ENCODE measurements at places on chromosomes 16 and 17.

DNA sequence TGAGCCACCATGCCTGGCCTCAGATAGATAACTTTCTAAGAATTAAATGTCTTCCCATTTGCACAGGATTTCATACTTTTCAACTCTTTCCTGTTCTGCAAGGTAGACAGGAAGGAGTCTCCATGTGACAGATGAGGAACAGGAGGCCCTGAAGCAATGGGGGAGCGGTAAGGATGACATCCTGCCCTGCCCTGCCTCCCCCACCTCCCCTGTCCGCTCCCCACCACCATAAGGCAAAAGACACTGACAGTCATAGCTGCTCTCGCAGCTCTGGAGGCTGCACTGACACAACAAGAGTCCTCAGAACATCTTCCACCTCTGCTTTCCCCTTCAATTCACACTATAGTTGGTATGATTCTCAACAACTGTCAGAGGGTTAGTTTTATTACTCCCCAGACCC, 9.7 kb downstream of the CENPV start:
- DNase-seq: no peak

DNA sequence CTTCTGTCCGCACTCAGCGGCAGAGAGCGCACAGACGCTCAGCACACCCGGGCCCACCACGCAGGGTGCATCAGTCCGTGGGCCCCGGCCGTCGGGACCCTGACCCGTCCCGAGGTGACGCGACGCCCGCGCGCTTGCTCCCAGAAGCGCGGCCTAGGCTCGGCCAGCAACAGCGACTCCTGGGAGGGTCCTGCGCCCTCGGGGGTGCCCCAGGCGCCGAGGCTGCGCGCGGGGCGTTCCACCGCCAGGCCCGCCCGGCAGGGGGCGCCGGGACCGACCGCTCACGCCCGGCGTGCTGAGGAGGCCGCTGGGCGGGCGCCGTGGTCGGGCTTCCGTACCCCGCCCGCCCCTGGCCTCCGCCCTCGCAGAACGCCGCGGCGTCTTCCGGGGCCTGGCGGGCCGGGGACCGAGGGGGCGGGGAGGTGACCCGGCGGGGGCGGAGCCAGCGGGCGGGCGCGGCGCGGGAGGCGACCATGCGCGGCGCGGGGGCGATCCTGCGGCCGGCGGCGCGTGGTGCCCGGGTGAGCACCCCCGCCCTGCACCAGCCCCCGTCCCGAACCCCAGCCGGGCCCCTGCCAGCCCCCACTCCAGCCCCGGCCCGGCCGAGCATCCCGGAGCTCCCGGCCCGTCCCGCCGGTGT, at the start of gene CISD3:
CISD3 (plus strand) TSS at position 456 of the 640 bp plus-strand sequence; CDS start at position 474, 18 bp downstream.
- peak; percentile 81 for DNase-seq

DNA sequence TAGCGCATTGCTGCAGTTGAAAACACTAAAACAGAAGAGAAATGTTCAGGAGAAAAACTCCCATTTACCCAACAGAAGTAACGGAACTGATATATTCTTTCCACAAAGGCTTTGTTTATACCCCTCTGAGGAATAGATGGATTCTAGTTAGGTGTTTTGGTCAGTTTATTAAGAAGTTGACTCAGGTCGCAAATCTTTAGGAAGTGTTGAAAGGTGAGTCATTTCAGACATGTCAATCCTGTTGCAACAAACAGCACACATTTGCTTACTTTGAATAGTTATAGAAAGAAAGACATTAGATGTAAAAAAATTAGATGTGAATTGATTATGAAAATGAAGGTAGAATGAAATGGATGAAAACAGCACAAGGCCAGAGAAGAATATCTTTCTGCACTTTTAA, 941.0 kb downstream of the KCNJ2 start:
- no peak for DNase-seq

GRCh38 chr16:76531236-76531635, 254.0 kb downstream of the CNTNAP4 start:
- DNase-seq: no peak

DNA sequence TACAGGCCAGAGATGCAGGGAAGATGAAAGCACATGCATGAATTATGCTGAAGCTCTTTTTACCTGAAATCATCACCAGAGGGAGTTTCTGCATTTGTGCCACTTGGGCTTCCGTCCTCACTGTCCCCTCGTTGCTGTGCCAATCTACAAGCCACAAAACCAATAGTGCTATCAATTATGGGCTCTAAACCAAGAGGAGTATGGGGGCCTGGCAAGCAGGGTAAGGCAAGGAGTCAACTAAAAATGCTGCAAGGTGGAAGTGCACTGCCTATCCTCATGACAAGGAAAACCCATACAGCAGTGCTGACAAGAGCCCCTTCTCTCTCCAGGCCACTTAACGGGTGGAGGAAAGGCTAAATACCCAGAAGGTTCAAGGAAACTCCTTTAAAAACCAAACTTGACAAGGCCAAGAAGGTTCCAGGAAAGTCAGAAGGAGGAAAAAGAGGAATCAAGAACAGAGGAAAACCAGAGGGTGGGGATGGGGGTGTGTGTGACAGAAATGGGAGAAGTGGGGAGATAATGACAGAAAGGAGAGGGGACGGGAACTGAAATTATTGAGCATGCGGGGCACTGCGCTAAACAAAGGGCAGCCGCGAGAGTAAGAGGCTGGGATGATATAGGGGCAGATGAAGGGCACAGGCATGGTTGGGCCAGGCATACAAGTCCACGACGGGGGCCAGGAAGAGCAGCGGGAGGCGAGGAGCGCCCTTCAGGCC, 674 bp downstream of the C17orf75 start:
- DNase-seq: no peak

GRCh38 chr17:7283471-7284216, 2.1 kb downstream of the SLC2A4 start:
- no peak for DNase-seq

GRCh38 chr16:82761236-82761635, 134.5 kb downstream of the CDH13 start:
- DNase-seq: no peak

GRCh38 chr17:80856863-80857755, 134.5 kb upstream of the CHMP6 start:
- no peak for DNase-seq

DNA sequence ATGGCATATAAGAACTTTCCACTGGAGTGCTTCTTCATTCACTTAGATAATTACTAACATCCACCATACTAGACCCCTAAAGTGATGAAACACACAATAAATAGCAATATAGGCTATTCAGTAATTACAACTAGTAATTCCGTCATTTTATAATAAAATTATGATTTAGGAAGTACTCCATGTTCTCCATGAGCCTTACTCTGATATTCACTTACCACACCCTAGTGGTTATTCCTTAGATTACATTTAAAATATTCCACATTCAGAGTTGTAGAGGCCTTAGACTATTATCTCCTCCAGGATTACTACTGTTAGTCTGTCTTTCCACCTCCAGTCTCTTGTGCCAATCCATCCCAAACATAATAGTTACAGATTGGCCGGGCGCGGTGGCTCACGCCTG, 62.4 kb downstream of the STH start:
- DNase-seq: no peak

DNA sequence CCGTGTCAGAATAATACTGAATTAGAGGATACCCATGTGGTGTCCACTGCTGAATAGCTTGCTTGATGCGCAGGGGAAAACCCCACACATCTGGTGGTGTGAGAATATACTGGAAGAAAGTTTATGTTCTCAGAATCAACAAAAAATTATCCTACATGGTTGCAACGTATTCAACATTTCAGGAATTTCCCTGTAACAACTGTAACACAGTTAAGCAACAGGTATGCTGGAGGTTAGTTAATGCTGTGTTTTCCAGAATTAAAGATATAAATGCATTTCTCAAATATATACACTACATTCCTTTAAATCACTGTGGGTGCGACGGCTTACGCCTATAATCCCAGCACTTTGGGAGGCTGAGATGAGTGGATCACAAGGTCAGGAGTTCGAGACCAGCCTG, 5.4 kb downstream of the CNOT1 start:
- no peak for DNase-seq

DNA sequence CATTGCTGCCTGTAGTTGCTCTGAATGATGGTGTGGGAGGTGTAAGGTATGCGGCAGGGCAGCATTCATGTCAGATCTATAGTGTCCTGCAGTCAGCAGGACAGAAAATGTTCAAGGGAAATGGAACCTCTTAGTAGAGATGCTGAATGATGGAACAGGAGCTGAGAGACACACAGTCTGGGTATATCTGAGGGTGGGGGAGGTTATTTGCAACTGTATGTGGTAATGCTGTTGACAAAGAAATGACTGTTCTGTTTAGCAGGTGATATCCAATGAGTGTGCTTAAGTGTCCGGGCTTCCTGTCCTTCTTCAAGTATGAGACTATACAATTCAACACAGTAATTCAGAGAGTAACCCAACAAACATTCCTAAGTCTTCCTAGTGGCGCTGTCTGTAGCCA, 46.6 kb downstream of the STH start:
- no peak for DNase-seq

- DNase-seq: no peak
These were observed 37.0 kb upstream of the C16orf78 start for GRCh38 chr16:49336581-49336980.

DNA sequence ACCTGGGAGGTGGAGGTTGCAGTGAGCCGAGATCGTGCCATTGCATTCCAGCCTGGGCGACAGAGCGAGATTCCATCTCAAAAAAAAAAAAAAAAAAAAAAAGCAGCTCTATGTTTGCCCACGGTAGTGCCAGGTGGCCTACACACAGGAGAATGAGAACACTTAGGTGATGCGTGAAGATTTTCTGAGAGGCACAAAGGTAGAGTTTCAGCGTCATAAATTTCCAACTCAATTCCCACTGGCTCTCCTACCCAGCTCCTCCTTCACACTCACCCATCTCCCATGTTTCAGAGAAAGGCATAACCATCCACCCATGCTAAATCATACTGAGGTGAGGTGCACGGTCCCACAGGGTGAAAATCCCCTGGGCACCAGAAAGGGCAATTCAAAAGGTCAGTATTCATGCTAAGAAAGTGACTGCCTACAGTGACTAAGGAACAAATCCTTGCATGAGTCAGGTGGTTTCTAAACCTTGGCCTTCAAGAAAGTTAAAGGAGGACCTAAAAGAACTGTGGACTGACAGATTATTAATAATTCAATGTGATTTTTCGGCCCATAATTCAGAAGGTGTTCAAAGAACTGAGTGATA, 4.8 kb downstream of the DCAKD start:
- no peak for DNase-seq

GRCh38 chr16:4606354-4606753, 8.3 kb downstream of the UBALD1 start:
- no peak for DNase-seq

DNA sequence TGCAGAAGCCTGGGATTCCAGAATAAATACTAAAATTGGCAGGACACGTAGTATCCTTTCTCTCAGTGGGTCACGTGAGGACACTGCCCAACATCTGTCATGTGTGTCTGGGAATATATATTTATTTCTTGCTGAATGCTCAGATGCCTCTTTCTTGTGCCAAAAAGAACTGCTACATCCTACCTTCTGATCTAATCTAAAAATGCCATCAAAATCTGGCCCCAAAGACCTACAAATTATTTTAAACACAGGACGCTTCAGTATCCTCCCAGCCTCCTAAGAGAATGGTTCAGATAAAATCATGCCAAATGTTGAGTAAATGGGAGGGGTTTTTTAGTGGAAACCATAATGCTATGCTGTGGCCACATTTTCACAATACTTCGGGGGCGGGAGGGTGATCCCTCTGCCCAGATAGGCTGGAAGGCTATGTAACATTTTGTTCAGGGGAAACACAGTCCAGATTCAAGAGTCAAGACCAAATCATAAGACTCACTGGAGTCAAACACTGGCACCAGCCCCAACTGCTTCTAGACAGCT, 22.9 kb upstream of the CORO6 start:
- DNase-seq: no peak

GRCh38 chr17:3904501-3904900, 11.6 kb upstream of the CAMKK1 start:
- DNase-seq: no peak

DNA sequence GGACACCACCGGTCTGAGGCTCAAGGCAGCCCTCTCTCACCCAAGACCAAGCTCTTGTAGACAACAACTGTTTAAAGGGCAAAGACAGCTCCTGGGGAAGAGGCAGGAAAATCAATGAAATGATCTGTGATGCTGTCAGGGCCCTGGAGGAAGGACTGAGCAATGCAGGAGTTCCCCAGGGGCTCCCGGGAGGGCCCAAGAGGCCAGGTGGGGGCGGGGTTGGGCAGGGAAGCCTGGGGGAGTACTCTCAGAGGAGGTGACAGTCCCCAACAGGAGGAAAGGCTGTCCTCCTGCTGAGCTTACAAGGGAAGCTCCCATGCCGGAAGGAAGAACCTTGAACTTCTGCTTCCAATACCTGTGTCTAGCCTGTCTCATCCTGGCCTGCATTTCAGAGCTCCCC, 8.3 kb upstream of the NOS2 start:
- no peak for DNase-seq

GRCh38 chr17:76707985-76708807, 2.6 kb downstream of the MXRA7 start:
- no peak for DNase-seq

DNA sequence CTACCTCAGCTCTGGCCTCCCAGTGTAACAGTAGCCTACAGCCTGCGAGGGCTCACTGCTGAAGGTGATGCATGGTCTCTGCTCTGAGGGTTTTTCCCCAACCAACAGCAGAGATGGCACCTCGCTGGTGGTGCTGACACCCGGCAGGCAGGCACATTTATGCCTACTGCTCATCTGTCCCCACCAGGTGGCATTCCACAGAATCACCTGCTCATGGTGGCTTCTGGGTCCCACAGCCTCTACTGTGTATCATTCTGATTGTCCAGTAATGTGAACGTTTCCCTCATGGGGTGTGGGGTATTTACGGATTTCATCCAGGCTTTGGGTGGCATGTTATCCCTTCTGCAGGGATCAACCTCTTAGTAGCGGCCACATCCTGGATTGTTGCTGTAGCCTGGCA, 331.5 kb downstream of the SNX29 start:
- DNase-seq: no peak

DNA sequence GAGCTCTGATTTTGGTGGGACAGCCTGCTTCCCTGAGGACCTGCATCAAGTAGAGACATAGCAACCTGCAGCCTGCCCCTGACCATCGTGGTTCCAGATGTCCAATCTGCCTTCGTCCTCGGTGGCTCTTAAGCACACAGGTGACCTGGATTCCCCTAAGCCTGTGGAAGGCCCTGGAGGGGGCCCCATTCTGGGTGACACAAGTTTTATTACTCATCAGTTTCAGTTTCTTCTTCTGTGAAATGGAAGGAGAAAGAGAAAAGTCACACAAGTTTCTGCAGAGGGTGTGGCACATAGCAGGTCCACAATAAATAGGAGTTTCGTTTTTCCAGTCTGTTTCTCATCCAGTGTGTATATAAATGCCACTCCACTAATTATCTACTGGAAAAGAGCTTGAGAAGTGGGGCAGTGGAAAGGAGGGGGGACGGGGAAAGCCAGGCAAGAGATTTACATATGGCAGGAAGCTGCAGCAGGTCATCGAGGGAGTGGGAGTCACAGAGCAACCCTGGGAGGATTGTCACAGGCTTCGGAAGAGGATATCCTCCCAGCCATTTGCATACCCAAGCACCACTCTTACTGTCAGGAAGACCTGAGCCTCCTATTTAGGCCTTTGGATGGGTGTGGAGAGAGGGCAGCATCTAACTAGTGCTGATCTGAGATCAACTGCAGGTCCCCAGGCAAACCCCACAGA, 10.0 kb upstream of the NOS2 start:
- peak; percentile 19 for DNase-seq

GRCh38 chr16:31135535-31136286, at the start of gene PRSS8:
Gene PRSS8 (minus strand): TSS chr16:31135727. CDS start chr16:31135498, 229 bp downstream.
- DNase-seq: no peak

All from GDM1 (cell line).